Activated CD4-positive, alpha-beta T cell treated with anti-CD3 and anti-CD28 coated beads for 1 hour (primary cell): ENCODE measurements at places on chromosomes 5 and 9.

DNA sequence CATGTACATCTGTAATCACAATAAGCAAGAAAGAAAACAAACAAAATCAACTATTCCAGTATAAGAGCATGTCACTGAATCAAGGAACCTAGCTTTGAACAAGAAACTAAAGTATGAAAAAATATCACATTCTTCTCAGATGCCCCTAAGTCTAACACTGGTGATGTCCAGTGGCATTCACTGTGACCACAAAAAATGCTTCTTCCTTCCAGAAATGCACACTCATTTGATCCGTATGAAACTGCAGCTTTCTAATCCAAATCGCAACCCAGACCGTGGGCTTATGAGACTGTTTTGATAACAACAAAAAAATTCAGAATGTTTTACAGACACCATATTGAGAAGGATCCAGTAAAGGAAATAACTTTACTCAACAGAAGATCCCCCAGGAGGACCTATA lies 320.1 kb upstream of the TARS1 start:
- no peak for DNase-seq

GRCh38 chr9:128638580-128638979 lies 18.1 kb downstream of the DYNC2I2 start:
- no peak for DNase-seq

GRCh38 chr5:1176473-1177391 lies 24.7 kb upstream of the SLC6A19 start:
- no peak for DNase-seq

GRCh38 chr5:132961887-132962286 lies 1.5 kb downstream of the AFF4 start:
- DNase-seq, result no peak

DNA sequence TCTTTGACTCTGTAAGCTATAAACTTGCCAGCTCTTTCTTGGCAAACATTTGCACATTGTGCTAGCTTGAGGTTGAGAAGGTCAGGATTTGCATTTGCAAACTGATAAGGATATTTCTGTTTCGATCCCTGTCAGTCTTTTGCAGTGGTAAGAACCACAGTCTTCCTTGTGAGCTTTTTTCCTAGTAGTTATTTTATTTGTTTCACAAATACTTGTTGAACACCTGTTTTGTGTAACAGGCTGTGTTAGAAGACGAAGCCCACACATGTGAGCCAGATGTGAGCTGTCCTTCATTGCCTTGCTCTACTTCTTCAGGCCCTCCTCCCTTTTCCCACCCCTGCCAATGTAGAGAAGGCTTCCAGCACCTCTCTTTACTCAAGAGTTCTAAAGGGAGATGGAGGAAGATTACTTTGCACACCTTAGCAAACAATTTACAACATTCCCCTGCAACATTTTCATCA lies 327.0 kb upstream of the KLF4 start:
- DNase-seq, result no peak

- no peak for DNase-seq
Measured at GRCh38 chr5:145838276-145838675, 3.1 kb upstream of the PRELID2 start.

DNA sequence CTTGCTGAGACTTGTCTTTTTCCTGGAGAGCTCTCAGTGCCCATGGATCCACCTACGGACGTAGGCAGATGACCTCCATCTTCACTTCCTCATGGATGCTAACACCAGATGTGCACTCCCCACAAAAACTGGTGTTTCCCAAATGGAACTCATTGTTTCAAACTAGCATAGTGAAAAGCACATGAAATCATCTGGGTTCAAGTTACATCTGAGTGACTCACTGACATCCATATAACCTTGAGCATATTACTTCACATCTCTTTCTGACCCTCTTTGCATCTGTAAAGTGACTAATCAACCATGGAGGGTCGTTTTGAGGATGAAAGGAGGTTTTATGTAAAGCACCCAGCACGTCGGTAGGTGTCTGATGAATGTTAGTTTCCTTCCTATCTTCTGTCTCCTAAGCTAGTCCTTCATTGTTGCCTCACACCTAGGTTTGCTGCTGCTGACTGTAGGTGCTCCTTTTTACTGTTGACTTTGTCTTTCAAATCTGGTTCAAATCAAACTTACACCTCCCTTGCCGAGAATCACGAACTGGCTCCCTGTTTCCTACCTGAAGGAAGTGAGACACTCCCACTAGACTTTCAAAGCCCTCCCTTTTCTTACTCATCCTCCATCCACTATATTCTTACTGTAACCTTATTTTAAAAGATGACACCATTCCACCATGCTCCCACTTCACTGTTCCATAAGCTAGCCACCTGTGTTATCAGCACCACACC lies 10.3 kb downstream of the OCLN start:
- no peak for DNase-seq

- DNase-seq, result no peak
Measured at GRCh38 chr5:56575821-56576220, 239.5 kb upstream of the MAP3K1 start.

DNA sequence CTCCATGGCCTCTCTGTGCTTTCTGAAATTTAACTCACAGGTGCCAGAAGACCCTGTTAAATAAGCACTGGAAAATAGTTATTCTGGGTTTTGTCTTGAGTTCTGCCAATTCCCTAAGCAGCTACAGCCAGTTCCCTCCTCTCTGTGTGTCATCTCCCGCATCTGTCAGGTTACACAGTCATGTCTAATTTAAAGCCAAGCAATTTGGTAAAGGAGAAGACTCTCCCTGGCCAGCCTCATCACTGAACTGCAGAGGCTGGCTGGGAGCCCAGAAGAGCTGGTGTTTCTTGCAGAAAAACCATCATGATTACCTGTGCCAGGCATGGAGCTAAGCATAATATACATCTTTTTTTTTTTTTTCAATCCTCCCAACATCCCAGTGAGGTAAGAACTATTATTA lies 141.3 kb upstream of the ZNF366 start:
- no peak for DNase-seq

GRCh38 chr9:24459953-24460352 lies 85.7 kb downstream of the IZUMO3 start:
- DNase-seq, result no peak

DNA sequence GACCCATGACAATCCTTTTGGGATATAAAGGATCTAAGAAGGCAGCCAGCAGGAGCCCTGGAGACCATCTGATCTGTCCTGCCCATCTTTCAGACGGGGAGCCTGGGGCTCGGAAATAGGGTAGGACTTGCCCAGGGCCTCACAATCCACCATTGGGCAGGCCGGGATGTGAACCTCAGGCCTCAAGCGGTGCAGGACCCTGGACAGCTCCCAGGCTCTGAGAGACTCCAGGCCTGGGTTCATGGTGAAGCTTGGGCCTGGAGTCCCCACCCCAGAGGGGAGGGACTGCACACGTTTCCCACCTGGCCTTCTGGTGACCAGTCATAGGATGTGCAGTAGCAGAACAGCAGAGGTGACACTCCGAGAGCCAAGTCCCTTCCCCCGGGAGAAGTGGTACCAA lies 36.6 kb upstream of the RAPGEF1 start:
- no peak for DNase-seq

GRCh38 chr5:16736158-16736995 lies 119.6 kb upstream of the RETREG1 start:
- DNase-seq, result no peak

- DNase-seq, result no peak
Measured at GRCh38 chr9:110752766-110753165, 84.2 kb downstream of the MUSK start.

DNA sequence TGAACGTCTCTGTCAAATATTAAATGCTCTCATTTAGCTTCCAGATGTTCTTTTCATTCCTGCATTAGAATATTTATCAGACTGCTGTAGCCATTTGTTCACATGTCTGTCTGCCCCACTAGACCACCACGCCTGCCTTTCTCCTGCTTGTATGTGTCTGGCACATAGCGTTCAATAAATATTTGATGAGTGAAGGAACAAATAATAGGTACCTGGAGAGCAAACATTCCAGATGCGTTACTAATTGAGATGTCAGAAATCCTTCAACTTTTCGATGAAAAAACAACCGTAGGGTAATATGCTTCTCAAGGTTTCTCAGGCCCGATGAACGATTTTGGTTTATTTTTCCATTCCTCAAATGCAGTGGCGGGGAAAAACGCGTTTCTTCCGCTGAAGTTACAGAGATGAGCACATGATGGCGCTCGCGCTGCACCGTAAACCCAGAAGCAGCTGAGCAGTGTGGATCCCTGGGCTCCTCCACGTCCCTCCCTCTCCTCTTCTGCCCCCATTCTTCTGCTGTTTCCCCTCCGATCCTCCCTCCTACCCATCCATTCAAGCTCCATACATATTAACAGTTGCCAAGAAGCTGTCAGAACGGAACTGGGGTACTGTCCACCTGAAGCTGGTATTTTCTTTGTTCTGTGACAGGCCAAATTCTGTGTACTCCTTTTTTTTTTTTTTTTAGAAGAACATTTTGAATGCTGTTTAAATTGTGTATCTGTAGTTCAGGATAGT lies 245.4 kb downstream of the MPDZ start:
- DNase-seq, result no peak

GRCh38 chr5:19547640-19548039 lies 440.4 kb downstream of the CDH18 start:
- no peak for DNase-seq

GRCh38 chr5:132383261-132383660 lies 13.8 kb downstream of the SLC22A5 start:
- no peak for DNase-seq

DNA sequence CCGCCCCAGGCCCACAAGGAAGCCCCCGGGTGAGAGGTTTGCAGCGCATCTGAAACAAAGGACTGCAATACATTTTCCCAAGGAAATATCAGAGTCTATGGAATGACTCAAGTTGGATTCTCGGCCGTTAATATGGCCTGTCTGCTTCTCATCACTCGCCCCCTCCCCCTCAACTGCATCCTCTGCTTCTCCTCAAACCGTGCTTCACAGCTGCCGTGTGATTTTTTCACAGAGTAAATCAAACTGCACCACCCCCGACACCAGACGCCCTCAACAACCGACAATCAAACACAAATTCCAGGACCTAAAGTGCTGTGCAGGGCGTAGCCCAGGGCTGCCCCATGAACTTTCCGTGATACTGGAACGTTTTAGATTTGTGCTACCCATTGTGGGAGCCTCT lies 176.9 kb downstream of the ROR2 start:
- no peak for DNase-seq

DNA sequence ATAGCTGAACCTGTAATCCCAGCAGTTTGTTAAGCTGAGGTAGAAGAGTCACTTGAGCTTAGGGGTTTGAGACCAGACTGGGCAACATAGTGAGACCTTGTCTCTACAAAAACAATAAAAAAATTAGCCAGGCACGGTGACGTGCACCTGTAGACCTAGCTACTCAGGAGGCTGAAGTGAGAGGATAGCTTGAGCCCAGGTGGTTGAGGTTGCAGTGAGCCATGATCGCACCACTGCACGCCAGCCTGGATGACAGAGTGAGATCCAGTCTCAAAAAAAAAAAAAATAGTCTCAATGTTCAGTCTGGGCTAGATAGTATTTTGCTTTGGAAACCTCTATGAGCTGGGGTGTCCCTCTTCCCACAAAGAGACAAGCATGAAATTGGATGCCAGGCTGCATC lies 51.9 kb upstream of the IQGAP2 start:
- DNase-seq, result no peak

GRCh38 chr9:124001866-124002525 lies 9.6 kb upstream of the LHX2 start:
- no peak for DNase-seq

DNA sequence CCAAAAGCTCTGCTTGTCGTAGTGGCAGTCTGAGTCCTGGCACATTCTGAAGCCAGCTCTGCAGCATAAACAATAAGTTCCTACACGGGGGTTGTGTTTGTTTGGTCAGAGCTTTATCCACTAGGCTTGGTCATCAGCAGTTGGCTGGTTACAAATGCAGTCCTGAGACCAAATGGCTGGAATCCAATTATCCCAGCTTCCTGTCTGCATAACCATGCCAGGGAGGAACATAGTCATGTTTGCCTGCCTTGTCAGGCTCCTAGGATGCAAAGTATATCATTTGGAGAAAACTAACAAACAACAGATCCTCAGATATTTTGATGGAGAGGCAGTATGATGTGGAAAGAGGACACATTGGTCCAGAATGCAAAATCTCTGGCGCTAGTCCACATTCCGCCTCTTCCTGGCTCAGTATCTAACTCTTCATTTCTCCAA lies 85.8 kb downstream of the FBXO38 start:
- no peak for DNase-seq

- no peak for DNase-seq
Measured at GRCh38 chr5:123294544-123294943, 128.7 kb downstream of the CEP120 start.

DNA sequence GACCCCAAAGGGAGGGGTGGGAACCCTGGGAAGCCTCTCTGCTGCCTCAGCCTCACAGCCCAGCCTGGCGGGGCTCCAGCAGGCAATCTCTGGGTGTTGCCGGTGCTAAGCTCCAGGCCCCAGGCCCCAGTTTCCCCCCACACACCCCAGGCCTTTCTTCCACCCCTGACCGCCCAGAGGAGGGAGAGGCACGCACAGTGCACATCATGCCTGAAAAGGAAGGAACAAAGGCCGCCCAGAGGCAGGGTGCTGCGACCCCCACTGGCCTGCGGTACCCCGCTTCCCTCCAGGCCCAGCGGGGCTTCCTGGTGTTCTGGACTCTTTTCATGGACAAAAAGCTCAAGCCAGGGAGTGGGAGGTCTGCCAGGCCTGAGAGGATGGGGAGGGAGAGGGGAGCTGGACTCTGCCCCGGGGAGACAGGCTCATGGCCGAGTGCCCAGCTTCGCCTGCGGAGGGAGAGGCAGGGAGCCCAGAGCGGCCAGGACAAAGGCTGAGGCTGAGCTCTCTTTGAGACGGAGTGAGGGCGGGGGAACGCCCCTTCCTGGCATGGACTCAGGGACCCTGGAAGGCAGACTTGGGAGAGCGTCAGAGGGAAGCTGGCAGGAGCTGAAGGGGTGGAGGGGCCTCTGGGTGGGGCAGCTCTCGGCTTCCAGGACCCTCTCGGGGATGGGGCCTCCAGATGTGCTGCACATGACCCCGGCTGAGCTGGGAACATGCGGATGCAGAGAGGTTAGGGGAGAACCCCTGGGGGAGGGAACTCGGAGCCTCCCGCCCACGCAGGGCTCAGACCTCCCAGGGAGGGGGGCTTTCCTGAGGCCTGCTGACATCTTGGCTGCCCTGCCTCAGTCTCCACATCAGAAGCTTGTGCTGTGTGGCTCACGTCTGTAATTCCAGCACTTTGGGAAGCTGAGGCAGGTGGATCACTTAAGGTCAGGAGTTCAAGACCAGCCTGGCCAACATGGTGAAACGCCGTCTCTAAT lies 1.8 kb upstream of the ENTPD2 start:
- DNase-seq, result no peak

- DNase-seq, result no peak
Measured at GRCh38 chr9:135339378-135339973, 140.1 kb upstream of the PPP1R26 start.

GRCh38 chr5:28691526-28691925 lies 1653.1 kb upstream of the CDH9 start:
- DNase-seq, result no peak

GRCh38 chr9:75591972-75592371 lies 298.5 kb upstream of the PCSK5 start:
- no peak for DNase-seq
